NCI-H1930 (cell line): ENCODE measurements at places on chromosomes 16 and 17.
A peak's percentile ranks its signal among the peaks of the same experiment; 100 is the strongest.

DNA sequence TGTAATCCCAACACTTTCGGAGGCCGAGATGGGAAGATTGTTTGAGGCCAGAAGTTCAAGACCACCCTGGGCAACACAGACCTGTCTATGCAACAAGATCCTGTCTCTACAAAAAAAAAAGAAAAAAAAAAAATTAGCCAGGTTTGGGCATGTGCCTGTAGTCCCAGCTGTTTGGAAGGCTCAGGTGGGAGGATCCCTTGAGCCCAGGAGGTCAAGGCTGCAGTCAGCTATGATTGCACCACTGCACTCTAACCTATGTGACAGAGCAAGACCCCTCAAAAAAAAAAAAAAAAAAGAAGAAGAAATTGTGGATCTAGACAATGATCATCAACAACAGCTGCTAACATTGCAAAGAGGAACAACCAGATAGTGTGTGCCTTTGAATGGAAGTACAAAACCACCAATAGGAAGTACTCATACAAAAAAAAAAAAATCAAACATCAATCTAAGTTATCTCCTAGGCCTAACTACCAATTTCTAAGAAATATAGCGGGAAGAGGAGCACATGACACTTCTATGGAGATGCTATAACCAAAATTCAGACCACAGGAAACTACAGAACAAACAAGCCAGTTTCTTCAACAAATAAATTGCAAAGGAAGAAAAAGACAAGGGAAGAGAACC, 258.7 kb downstream of the MRTFB start:
- DNase-seq = no peak

DNA sequence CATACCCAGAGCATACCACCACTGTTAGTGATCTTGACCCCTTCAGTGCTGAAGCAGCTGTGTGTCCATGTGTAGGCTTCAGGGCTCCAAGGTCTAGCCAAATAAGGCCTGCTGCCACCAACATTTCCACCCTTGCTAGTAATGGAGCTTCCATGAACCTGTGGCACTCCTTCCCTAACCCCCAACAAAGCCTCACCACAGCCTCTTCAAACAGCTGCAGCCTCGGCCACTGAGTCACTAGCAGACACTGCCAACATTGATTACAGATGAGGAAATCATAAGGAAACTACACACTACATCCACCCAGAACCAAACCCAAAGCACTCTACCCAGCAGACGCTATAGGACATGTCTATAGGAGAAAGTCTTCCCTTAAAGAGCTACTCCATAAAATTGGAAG, 610.7 kb downstream of the KCNJ2 start:
- DNase-seq = no peak

- no peak for DNase-seq
These were observed 55.5 kb upstream of the NACA2 start for GRCh38 chr17:61646482-61646881.

DNA sequence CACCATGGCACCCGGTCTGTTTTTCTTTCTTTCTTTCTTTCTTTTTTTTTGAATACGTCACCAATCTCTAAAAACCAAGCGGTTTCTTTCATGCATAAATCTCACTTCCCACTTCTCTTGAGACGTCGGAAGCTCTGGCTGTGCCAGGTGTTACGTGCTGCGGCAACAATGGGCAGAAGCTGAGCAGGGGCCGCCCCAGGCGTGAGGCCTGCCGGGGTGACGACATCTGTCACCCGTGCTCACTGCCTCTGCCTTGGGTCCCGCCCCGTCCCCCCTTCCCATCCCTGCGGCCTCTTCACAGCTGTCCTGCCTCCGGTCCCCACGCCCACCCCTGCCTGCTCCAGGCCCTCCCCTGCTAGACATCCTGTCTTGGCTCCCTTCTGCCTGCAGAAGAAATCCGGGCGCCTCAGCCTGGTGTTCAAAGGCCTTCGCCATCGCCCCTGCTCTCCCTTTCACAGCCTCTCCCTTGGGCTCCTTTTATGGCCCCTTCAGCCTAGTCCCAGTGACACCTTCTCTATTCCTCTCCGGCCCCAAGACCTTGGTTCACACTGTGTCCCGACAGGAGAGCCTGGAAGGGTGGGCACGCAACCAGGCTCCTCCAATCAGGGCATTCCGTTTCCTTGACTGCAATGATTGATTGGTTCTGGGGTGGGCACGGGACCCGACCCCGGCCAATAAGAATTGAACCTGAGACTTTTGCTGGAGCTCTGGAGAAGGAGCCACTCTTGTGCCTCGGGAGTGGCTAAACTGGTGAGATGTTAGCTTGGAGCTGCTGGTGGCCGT, 4.8 kb downstream of the P2RX1 start:
- no peak for DNase-seq

GRCh38 chr16:19844945-19845641, 39.6 kb downstream of the GPRC5B start:
- DNase-seq = no peak

DNA sequence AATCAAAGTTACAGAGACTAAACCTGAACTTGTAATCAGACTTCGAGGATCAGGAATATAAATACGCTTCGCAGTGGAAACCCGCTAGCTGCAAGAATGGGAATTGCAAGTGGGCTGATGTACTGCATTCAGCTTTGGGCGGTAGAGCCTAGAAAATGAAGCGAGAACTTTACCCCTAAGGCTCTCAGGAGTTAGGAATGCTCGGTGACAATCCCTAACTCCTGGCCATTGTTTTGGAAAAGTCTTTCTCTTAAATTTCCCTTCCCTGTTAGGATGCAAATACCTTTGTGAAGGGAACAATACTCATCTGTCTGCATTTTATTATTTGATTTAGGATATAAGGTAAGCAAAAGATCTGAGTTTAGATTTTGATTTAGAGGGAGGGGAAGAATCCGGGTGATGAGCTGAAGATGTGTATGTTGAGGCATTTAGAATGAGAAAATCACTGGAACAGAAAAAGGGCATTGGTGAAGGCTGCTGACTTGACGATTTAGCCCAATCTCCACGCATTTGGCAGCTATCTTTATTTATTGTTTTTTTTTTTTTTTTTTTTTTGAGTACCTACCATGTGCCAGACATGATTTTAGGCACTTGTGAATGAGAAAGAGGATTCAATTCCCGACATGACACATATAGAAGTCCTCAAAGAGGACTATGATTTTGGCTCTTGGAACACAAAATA, 2.2 kb upstream of the TOX3 start:
- no peak for DNase-seq

- no peak for DNase-seq
These were observed 3.9 kb upstream of the NLRC5 start for GRCh38 chr16:56985288-56985961.

DNA sequence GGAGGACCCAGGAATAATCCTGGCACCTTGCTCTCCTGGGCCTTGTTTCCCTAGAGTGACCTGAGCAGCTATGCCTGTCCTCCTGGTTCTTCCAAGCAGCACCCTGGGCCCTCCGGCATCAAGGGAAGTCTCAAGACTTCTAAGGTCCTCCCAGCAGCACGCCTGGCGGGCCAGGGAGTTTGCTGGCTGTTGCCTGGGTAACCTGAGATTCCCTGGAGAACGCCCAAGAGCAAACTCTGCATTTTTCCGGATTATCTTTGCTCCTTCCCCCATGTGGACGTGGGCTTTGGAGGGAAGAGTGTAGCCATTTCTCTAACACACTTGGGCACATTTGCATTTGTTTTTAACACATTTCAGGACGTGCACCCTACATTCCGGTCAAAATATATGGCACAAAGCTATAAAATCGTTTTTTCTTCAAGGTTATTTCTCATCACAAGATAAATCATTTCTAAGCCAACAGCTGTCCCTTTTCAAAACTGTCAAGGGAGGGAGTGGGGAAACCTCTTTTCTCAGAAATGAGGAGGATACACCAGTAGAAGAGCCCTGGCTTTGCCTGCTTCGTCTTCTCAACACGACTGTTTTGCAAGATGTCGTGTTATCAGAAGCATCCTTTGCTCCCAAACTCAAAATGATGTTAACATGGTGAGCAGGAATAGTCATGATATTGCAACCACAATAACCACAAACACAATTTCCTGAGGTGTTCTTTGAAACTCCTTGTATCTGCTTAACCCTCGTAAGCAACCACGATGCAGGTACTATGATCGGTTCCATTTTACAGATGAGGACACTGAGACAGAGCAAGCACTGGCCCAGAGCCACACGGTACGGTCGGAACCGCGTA, 116.5 kb downstream of the ADCY9 start:
- DNase-seq = no peak

GRCh38 chr17:64005734-64006167, 7.6 kb downstream of the PRR29 start:
- DNase-seq = no peak

DNA sequence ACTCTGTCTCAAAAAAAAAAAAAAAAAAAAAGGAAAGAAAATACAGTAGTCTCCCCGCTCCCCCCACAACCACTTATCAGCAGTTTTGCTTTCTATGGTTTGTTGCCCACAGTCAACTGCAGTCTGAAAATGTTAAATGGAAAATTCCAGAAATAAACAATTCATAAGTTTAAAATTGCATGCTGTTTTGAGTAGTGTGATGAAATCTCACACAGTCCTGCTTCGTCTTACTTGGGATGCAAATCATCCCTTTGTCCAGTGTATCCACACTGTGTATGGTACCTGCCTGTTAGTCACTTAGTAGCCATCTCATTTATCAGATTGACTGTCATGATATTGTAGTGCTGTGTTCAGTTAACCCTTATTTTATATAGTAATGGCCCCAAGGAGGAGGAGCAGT, 41.5 kb downstream of the NF1 start:
- DNase-seq = no peak

GRCh38 chr17:41296846-41297245, 5.8 kb downstream of the KRTAP29-1 start:
- no peak for DNase-seq

GRCh38 chr17:1111599-1112443, 68.0 kb downstream of the ABR start:
- no peak for DNase-seq

DNA sequence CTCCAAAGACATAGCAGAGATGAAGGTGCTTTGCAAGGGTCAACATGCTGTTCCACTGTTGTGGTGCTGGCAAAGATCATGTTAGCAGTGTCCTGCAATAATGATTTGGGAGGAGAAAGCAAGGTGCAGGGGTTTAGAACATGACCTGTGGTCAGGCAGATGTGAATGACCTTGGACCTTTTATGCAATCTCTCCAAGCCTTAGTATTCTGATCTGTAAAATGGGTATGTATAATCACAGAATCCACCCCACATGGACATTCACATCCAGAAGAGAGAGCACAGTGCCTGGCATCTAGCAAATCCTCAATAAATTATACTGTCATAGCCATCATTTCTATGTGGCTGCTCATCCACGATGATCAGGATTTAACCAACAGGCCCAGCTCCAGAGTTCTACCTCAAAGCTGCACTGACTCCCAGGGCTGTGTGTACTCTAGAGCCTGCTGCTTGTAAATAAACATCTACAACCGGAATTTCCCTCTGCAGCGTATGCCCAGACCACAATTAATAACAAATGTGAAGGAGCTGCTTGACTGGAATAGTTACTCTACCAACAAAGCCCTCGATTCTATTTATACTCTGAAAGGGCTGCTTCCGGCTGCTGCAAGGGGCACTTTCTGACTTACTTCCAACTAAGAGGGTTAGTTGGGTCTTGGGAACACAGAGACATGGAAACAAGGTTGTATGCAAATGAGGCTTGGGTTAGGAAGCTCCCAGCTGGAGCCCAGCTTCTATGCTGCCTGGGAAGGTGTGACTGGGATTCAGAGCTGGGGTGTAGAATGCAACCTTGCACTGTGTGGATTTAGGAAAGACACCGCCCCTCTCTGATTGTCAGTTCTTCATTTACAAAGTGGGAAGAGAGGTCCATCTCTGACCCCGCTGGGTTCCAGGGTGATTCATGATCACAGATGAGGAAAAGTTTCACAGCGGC, 265.2 kb downstream of the XYLT1 start:
- DNase-seq = no peak

GRCh38 chr17:15954222-15954621, 9.3 kb downstream of the ADORA2B start:
- DNase-seq = no peak

- DNase-seq = peak; percentile 7
These were observed 834 bp downstream of the CDH8 start for GRCh38 chr16:62035115-62036092.

DNA sequence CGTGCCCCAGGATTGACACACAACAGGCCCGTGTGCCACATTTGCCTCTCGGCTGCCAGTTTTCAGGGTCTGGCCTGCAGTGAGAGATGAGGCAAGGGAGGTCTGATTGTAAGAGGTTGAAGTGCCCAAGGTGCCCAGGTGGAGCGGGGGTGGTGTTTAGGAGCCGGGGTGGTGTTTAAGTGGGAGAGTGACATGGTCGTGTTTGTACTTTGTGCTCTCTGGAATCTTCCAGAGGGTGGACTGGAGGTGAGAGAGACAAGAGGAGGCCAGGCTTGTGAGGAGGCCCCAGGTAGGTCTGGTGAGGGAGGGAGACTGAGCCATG, 10.5 kb downstream of the SLC5A10 start:
- no peak for DNase-seq

GRCh38 chr17:72151565-72152386, 31.0 kb downstream of the SOX9 start:
- no peak for DNase-seq

DNA sequence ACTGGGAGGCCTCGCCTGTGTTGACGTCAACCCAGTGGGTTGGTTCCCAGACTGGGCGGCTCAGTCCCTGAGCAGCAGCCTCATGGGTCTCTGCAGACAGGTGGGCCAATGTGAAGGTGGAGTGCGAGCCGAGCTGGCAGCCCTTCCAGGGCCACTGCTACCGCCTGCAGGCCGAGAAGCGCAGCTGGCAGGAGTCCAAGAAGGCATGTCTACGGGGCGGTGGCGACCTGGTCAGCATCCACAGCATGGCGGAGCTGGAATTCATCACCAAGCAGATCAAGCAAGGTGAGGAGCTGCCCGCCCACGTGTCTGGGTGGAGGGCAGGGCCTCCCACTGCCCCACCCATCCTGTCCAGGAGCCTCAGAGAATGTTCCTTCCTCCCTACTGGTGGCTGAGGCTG, 44.1 kb downstream of the MRC2 start:
- no peak for DNase-seq

DNA sequence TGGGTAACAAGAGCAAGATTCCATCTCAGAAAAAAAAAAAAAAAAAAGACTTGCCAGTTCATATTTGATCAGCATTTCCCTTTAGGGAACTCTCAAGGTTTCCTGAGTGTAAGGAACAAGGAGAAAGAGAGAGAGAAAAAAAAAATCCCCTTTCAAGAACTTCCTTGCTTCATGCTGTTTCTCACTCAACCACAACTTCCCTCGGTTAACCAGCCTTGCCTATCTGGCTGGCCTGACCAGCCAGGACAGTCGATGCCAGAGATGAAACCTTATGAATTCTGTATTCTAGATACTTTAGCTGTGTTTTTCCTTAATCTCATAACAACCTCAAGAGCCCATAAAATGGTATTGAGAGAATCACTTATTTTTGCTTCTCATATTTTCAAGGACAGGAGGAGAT, 2.6 kb upstream of the N4BP1 start:
- no peak for DNase-seq

- DNase-seq = no peak
These were observed 30.4 kb upstream of the MEAK7 start for GRCh38 chr16:84534815-84535214.

GRCh38 chr16:56423584-56424403, 1.6 kb downstream of the AMFR start:
- no peak for DNase-seq

DNA sequence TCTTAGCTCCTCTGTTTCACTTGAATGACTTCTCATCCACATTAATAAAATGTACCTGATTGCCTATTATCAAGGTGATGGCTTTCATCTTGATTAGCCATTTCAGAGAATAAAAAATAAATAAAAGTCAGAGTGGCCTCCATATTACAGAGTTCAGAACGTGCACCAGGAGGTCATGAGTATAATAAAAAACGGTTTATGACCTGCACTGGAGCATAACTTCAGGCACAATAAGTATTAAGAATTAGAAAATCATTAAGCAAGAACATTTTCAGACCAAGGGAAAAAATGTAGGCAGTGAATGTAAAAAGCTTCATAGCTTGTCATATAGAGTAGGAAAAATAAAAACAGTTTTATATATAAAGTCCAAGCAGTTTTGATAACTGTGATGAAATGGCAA, 11.4 kb downstream of the METTL9 start:
- DNase-seq = no peak
